ENCODE measurements at places on chromosomes 13 and 19. TPM values are rescaled to one million over a fixed set of nuclear protein-coding genes. Genes with fewer than 3 reads are reported as not detected.
A peak's percentile ranks its signal among the peaks of the same experiment; 100 is the strongest.

DNA sequence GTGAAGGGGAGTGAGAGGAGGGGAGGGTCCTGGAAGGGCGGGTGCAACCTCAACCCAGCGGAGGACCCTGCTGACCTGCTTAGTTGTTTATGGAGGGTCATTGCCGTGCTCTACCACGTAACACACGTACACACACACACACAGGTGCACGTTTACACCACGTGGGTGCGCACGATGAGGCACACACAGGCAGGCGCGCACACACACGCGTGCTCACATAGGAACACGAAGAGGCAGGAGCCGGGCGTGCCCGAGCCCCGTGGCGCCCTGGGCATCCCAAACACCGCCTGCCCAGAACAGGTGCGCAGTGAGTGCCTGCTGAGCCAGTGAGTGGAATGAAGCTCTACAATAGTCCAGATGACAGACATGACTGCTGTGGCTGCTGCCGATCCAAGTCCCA is 11.2 kb upstream of the MADCAM1 start:
- H3K4me1 ChIP-seq, result peaks cover 14% of the 10 kb centered on the region
- no peak overlapping the region for H3K27ac ChIP-seq
- DNase-seq, result peak; percentile 62
- H3K36me3 ChIP-seq, result no peaks in the 10 kb centered on the region
- H3K27me3 ChIP-seq, result peaks cover 2% of the 10 kb centered on the region
- no peak overlapping the region for H3K4me3 ChIP-seq

GRCh38 chr19:6967967-6968366 is 53.3 kb downstream of the MBD3L2B start:
- H3K27me3 ChIP-seq, result no peaks in the 10 kb centered on the region
- H3K4me1 ChIP-seq, result no peaks in the 10 kb centered on the region
- no peak overlapping the region for H3K4me3 ChIP-seq
- no peaks in the 10 kb centered on the region for H3K36me3 ChIP-seq

DNA sequence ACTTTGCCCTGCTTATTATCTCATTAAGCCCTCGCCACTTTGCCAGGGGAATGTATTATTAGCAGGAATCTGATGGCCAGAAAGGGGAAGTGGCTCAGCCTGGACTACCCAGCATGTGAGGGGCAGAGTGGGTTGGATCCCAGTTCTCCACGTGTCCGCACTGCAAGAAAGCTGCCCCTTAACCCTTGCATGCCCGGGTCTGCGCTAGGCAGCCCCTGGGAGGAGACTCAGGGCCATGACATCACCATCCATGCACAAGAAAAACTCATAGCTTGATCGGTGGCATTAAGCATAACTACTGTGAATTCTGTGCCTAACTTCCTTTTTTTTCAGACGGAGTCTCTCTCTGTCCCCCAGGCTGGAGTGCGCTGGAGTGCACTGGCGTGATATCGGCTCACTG is 8.9 kb downstream of the CACNG8 start:
- H3K36me3 ChIP-seq, result no peaks in the 10 kb centered on the region
- no peak overlapping the region for H3K27ac ChIP-seq
- H3K27me3 ChIP-seq, result peaks cover 9% of the 10 kb centered on the region
- no peaks in the 10 kb centered on the region for H3K4me1 ChIP-seq

RUBCNL gene
- total RNA-seq, result 6.5 TPM

DNA sequence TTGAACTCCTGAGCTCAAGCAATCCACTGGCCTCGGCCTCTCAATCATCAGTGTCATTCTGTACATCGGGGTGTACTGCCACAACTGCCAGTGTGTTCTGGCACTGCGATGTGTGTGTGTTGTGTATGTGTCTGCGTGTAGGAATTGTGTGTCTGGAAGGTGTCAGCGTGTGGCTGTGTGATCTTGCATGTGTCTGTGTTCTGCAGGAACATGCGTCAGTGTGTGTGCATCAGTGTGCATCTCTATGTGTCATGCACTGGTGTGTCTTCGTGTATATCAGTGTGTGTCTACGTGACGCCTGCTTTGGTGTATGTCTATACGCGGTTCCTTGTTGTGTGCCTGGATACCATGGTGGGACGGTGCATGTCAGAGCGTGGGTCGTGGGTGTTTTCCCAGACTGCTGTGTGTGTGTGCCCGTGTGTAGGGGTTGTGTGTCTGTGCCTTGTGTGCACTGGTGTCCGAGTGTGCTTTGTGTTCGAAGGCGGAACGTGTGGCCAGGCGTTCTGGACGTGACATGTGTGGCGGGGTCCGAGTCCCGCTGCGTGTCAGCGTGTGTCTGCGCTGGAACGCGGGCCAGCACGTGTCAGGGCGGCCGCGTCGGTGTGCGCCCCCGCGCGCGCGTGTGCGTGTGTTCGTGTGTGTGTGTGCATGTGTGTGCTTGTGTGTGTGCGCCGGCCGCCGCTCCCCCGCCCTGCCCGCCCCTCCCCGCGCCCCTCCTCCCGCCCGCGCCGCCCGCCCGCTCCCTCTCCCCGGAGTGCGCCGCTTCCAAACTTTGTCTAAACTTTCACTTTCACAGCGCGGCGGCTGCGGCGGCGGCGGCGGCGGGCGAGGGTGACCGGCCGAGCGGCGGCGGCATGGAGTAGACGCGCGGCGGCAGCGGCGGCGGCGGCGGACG is at the start of gene NFIX:
NFIX (plus strand) TSS at position 775 of the 895 bp plus-strand sequence. CDS start 363 bp downstream, outside the sequence.
- H3K4me1 ChIP-seq, result peaks cover 14% of the 10 kb centered on the region
- H3K4me3 ChIP-seq, result peak within 1 kb of the TSS; percentile 92
- DNase-seq, result peak; percentile 98
- H3K27ac ChIP-seq, result peak within 1 kb of the TSS; percentile 75
- no peaks in the 10 kb centered on the region for H3K27me3 ChIP-seq

DNA sequence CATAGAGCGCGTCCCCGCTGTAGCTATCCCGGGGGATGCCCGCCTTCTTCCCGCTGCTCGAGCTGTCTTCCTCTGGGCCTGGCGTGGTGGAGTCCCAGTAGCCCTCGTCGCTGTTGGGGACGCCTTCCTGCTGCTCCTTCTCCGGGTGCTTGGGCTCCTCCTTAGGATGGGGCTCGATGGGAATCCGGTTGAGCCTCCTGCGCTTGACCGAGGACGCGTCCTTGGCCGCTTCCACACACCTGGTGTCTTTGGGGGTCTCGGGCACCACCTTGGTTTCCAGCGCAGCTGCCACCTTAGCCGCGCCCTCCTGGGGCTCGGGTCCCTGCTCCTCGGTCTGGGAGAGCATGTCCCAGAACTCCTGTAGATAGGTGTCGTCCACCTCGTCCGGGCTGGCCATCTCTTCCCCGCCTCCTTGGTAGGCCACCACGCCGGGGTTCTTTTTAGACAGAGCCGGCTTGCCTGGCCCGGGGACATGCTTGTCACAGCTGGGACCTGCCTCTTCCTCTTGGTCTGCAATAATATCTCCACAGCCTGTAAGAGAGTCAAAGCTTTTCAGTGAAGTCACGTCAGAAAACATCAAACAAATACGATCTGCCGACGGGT is 2.0 kb downstream of the AMER2 start:
- no peak overlapping the region for H3K4me3 ChIP-seq
- DNase-seq, result no peak
- no peak overlapping the region for H3K27ac ChIP-seq
- peaks cover 43% of the 10 kb centered on the region for H3K27me3 ChIP-seq
- H3K4me1 ChIP-seq, result no peaks in the 10 kb centered on the region

DNA sequence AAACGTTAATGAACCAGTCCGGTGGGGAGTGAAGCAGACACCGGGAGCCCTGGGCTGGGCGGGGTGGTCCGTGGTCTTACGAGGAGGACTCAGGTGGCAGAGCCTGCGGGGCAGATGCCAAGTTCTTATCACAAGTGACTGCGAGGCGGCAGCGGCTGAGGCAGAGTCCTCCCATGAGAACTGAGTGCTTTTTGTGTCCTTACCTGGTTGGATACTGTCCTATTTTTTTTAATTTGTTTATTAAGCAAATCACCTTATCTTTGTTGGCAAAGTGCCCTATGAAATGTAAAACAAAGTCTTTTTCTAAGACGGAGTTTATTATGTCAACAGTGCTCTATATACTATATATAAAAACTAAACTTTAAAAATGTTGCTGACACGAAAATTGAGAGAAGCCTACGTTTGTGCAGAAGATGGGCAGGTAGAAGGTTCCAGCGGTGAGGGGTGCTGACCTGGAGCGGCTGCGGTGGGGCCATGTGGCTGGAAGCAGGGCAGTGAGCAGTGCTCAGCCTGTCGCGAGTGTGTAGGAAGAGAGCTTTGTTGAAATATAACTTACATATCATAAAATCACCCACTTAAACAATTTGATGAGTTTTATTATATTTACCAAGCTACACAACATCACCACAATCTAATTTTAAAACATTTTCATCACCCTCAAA is 82.2 kb downstream of the ATP11A start:
- peak; percentile 65 for DNase-seq
- no peak overlapping the region for H3K27ac ChIP-seq
- H3K4me1 ChIP-seq, result no peaks in the 10 kb centered on the region
- no peak overlapping the region for H3K4me3 ChIP-seq
- H3K36me3 ChIP-seq, result no peaks in the 10 kb centered on the region

- no peaks in the 10 kb centered on the region for H3K4me1 ChIP-seq
- DNase-seq, result no peak
- H3K36me3 ChIP-seq, result no peaks in the 10 kb centered on the region
- H3K27me3 ChIP-seq, result no peaks in the 10 kb centered on the region
- no peak overlapping the region for H3K27ac ChIP-seq
Measured at GRCh38 chr13:65336916-65337315, 1893.2 kb downstream of the PCDH9 start.

PSG1 gene
- total RNA-seq, result 0.36 TPM

DNA sequence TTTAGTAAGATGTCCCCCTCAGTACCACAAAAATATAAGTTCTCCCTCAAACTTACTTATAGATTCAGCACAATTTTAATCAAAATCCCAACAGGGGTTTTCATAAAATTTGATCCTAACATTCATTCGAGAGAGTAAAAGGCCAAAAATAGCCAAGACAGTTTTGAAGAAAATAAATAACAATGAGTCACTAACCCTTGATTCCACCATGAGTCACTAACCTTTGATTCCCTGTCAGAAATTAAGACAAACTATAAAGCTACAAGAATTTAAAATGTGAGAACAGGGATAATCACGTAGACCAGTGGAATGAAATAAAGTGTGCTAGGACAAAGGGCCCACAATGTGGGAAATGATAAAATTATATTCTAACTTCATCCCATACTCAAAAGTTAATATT is 320.3 kb downstream of the SUCLA2 start:
- no peak for DNase-seq
- no peak overlapping the region for H3K4me3 ChIP-seq
- H3K27me3 ChIP-seq, result no peaks in the 10 kb centered on the region
- H3K27ac ChIP-seq, result no peak overlapping the region
- H3K4me1 ChIP-seq, result peaks cover 9% of the 10 kb centered on the region

DNA sequence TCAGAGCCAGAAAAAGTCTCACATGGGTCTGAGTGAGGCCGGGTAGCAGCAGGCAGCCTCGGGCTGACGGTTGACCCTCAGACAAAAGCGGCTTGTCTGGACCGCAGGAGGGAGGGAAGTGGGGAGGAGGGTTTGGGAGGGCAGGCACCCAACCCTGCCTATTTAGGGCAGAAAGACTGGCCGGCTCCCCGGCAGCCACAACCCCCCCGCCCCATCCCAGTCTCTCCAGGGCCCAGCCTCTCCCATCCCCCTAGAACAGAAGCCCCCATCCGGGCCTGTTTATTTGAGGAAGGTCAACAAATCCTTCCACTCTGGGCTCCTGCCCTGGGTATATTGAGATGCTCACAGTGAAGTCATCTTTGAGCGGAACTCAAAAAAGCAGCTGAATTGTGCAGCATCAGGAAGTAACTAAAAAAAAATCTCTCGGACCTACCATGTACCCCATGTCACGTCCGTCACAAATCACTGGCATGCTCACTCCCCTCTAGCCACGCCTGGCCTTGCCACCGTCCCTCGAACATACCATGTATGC is 6.3 kb downstream of the DACT3 start:
- peaks cover 2% of the 10 kb centered on the region for H3K27me3 ChIP-seq
- no peak overlapping the region for H3K27ac ChIP-seq
- peak; percentile 76 for DNase-seq
- H3K4me3 ChIP-seq, result no peak overlapping the region
- no peaks in the 10 kb centered on the region for H3K36me3 ChIP-seq

GRCh38 chr13:32248801-32249200 is 66.4 kb downstream of the ZAR1L start:
- H3K4me3 ChIP-seq, result no peak overlapping the region
- no peak overlapping the region for H3K27ac ChIP-seq
- no peaks in the 10 kb centered on the region for H3K27me3 ChIP-seq
- DNase-seq, result no peak
- H3K4me1 ChIP-seq, result no peaks in the 10 kb centered on the region

ZNF497 gene
- 1.4 TPM for total RNA-seq

- DNase-seq, result peak; percentile 97
- peaks cover 22% of the 10 kb centered on the region for H3K36me3 ChIP-seq
- H3K4me1 ChIP-seq, result peaks cover 32% of the 10 kb centered on the region
- H3K4me3 ChIP-seq, result peak within 1 kb of the TSS; percentile 66
Measured at GRCh38 chr19:7926021-7926726, at the start of gene CTXN1. Gene CTXN1, minus strand, starts transcription at chr19:7926135. Its CDS starts 597 bp downstream, at chr19:7925538.

All from osteoblast (primary cell).